ENCODE measurements at places on chromosomes 6 and 20. TPM values are rescaled to one million over a fixed set of nuclear protein-coding genes. Genes with fewer than 3 reads are reported as not detected.

The MOXD1 gene
- total RNA-seq, result 4.1 TPM

The OXT gene
- not detected for total RNA-seq

The PABPC1L gene
- 75.0 TPM for total RNA-seq

The NR2E1 gene
- total RNA-seq, result 0.05 TPM

The RAB44 gene
- 0.11 TPM for total RNA-seq

The LGSN gene
- not detected for total RNA-seq

The PTGIS gene
- 0.05 TPM for total RNA-seq

The ZNF292 gene
- total RNA-seq, result 10.9 TPM

The SLC4A11 gene
- 1.5 TPM for total RNA-seq

The DSP gene
- 7.9 TPM for total RNA-seq

The DOK5 gene
- 0.53 TPM for total RNA-seq

The KCNB1 gene
- total RNA-seq, result not detected

The BMP7 gene
- total RNA-seq, result 1.5 TPM

The TGM3 gene
- total RNA-seq, result not detected

The ZNF391 gene
- total RNA-seq, result 3.7 TPM

The VWA7 gene
- total RNA-seq, result 0.34 TPM

The CST3 gene
- total RNA-seq, result 168 TPM

The KCNK15 gene
- not detected for total RNA-seq

The C6orf136 gene
- 4.3 TPM for total RNA-seq

The CCN6 gene
- total RNA-seq, result 1.1 TPM

The ATP5F1E gene
- 61.8 TPM for total RNA-seq

The HCK gene
- not detected for total RNA-seq

The ADTRP gene
- 1.1 TPM for total RNA-seq

The MEP1A gene
- total RNA-seq, result not detected

The ALDH8A1 gene
- not detected for total RNA-seq

The HRH3 gene
- total RNA-seq, result not detected

The EPPIN gene
- not detected for total RNA-seq

The MCUR1 gene
- total RNA-seq, result 17.0 TPM

The FGD2 gene
- not detected for total RNA-seq

The AVP gene
- not detected for total RNA-seq

The GJA1 gene
- total RNA-seq, result not detected

The SALL4 gene
- 1.8 TPM for total RNA-seq

The PLCB4 gene
- 7.5 TPM for total RNA-seq

The RSPO4 gene
- not detected for total RNA-seq

The LCA5 gene
- 1.6 TPM for total RNA-seq

The MRPL2 gene
- total RNA-seq, result 31.2 TPM

The PAK5 gene
- not detected for total RNA-seq

The MUC21 gene
- not detected for total RNA-seq

The NDUFAF5 gene
- total RNA-seq, result 30.8 TPM

The ID1 gene
- total RNA-seq, result 881 TPM

All from A375 (cell line).